Stimulated activated CD4-positive, alpha-beta T cell treated with anti-CD3 and anti-CD28 coated beads, Interleukin-4, amount 100 ng/mL, for 1 hour (primary cell): ENCODE measurements at places on chromosomes 11 and 22.

- peak; percentile 75 for DNase-seq
Observed at GRCh38 chr11:61028135-61028729, 56.8 kb downstream of the CD6 start.

- no peak for DNase-seq
Observed at GRCh38 chr11:28922386-28922981, 814.3 kb downstream of the METTL15 start.

- DNase-seq = no peak
Observed at GRCh38 chr22:42160830-42161696, 30.5 kb upstream of the CYP2D6 start.

DNA sequence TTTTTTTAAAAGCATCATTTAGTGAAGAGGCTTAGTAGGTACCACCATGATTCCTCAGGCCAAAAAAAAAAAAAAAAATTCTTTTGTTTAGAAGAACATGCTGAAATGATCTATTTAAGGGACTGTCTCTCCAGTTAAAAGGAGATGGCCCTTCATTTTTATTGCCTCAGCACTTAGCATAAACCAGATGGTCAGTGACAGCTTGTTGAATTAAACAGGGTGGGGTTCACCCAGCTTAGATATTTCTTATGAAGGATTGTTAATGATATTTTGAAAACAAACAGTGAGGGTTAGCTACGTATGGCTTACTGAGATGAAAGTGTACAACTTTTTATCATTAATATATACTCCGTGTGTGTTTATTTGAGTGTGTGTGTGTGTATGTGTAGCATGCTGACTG lies 203.7 kb downstream of the FAM181B start:
- DNase-seq = no peak

- DNase-seq = no peak
Observed at GRCh38 chr11:119916568-119916967, 187.6 kb upstream of the NECTIN1 start.

DNA sequence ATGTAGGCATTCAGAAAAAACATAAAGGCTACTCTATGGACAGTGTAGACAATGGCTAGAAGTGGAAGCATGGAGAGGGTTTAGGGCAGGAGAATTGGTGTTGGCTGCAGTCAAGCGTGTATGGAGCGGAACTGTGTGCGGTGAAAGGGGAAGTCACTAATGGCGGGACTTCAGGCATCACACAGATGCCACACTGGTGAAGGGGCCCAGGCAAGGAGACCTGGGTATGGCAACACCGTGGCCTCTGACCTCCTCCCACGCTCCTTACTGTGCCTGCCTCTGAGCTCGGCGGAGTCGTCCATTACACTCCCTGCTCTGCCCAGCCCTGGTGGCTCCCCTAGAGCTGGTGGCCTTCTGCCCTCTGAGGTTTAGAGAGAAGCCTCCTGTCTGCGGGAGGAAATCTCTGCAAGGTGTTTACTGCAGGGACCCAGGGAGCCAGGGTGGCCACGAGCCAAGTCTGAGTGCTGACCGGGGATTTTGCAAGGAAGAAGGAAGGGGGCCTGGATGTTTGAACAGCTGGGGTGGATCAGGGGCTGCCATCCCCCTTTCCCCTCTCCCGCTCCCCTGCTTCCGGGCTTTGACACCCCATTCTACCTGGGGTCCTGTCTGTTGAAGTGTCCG lies 75.1 kb upstream of the TSPAN18 start:
- DNase-seq = no peak

GRCh38 chr11:59259867-59260475 lies 47.2 kb upstream of the MPEG1 start:
- DNase-seq = no peak

DNA sequence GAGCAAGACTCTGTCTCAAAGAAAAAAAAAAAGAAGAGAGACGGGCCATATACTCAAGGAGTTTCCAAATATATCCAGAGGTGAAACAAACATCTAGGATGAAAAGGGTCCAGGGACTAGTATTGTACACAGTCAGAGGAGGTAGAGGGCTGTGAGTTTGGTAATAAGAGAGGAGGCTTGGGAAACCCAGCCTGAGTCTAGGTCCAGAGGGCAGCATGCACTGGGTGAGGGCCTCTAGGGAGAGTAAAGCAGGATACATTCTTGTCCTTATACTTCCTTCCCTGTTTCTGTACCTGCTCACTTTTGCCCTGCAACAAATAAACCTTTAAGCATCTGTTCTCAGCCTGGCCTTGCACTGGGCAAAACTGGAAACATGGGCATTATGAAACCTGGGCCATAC lies 31.5 kb downstream of the STIM1 start:
- no peak for DNase-seq

DNA sequence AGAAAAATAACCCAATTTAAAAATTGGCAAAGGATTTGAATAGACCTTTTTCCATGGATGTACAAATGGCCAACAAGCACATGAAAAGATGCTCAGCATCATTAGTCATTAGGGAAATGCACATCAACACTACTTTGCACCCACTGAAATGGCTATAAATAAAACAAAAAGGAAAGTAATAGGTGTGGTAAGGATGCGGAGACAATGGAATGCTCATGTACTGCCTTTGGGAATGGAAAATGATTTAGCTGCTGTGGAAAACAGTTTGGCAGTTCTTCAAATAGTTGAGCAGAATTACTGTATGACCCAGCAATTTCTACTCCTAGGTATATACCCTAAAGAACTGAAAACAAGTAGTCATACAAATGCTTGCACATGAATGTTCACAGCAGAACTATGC lies 37.4 kb downstream of the LARGE2 start:
- DNase-seq = no peak

DNA sequence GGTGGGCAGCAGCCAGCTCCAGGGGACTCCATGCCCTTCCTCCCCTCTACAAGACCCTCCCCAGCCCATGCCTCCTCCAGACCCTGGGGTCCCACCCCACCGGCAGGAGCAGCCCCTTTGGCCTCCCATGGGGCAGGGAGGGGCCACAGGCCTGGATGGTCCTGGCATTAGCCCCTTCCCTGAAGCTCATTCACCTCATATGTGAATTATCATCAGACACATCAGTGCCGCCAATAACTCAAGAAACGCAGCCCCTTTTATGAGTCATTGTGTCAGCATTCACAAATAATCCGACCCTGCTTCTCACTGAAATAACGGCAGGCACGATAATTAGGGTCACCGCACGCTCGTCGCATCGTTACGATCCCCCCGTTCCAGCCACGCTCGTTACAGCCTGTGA lies 124.2 kb downstream of the BRD1 start:
- no peak for DNase-seq

DNA sequence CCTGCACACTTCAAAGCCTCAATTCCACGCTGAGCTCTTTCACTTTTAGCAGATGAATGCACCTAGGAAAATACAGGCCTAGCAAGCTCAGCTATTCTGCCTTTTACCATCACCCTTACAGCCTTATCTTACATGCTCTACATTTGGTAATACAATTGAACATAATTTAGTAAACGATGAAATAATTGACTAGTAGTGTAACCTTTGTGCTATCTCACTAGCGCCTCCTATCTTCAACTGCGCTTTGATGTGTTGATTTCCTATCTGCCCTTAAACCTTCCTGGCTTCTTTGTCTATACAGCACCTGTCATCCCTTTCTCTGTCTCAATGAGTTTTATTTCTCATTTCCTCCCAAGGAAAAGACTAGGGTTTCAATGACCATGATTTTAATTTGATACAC lies 149.7 kb downstream of the LRRC4C start:
- DNase-seq = no peak

DNA sequence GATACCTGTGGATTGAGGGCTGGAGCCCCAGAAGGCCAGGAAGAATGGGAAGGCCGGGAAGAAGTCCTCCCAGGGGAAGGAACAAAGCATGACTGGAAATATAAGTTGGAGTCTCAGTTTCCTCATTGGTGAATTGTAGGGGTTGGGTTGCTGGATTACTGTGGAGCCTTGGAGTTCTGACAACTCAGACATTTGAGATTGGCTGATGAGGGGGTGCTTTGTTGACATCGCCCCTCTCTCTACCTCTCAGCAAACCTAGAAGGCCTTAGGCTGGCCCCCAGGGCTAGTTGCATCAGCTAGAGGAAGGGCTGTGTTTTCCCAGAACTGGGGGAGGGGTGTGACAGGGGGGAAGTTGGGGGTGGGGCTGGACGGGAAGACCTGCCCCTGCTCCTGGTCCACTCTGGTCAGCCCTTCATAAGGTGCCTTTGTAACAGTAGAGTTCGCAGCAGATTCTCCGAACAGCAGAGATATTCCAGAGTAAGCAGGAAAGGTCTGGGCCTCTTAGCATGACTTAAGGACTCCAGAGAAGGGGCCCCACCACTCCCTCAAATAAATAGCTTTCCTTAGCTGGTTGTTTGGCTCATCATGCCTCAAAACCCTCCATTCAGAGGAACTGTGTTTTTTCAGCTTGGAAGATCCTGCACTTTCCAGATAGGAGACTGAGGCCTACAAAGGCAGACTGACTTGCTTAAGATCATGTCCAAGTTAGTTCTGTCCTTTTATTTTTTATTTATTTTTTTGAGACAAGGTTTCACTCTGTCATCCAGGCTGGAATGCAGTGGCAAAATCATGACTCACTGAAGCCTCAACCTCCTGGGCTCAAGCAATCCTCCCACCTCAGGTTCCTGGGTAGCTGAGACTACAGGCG lies 12.5 kb upstream of the THRSP start:
- no peak for DNase-seq
